Tibial nerve (tissue), 4 donors: ENCODE measurements at places on chromosomes 4 and X. TPM values are rescaled to one million over a fixed set of nuclear protein-coding genes. Genes with fewer than 3 reads are reported as not detected.

- no peaks in the 10 kb centered on the region for H3K4me1 ChIP-seq
- no peak for DNase-seq
- H3K4me3 ChIP-seq: no peak overlapping the region
- H3K27ac ChIP-seq: no peak overlapping the region
- H3K36me3 ChIP-seq: no peaks in the 10 kb centered on the region
- no peaks in the 10 kb centered on the region for H3K27me3 ChIP-seq
Measured at GRCh38 chrX:42943051-42943974, 165.3 kb upstream of the PPP1R2C start.

DNA sequence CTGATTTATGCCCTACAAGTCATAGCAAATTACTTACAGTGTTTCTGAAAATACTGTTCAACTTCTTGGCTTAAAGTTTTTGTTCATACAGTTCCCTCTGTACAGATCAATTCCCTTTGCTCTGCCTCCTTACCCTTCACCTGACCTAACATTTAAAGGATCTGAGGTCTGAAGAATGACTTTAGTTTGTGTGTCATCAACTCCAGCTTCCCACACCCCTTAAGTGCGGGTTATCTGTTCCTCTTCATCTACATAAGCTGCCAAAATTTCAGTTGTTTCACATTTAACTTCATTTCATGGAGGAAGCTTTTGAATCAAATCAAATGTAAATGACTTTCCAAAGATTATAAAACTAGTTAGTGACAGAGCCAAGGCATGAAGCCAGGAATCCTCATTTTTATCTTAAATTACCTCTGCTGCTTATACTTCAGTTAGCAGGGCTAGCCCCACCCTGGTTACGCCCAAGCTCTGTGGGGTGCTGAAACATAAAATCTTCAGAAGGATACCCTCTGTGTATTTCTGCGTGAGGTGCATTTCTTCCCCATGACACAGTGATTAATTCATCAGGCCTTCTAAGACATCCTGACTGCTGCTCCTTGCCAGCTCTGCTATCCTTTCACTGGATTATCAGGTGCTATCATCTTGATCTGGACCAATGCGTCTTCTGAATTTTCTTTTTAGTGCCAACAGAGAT, 16.5 kb downstream of the CXCL1 start:
- H3K4me1 ChIP-seq: no peaks in the 10 kb centered on the region
- H3K4me3 ChIP-seq: no peak overlapping the region
- no peaks in the 10 kb centered on the region for H3K27me3 ChIP-seq
- H3K27ac ChIP-seq: no peak overlapping the region

- H3K36me3 ChIP-seq: no peaks in the 10 kb centered on the region
- no peaks in the 10 kb centered on the region for H3K27me3 ChIP-seq
- no peaks in the 10 kb centered on the region for H3K4me1 ChIP-seq
- no peak overlapping the region for H3K27ac ChIP-seq
Measured at GRCh38 chr4:16140879-16141249, 57.0 kb upstream of the PROM1 start.

GRCh38 chr4:110119337-110119736, 79.1 kb downstream of the ELOVL6 start:
- no peak overlapping the region for H3K4me3 ChIP-seq
- DNase-seq: no peak
- no peak overlapping the region for H3K27ac ChIP-seq

- no peaks in the 10 kb centered on the region for H3K4me1 ChIP-seq
- no peaks in the 10 kb centered on the region for H3K27me3 ChIP-seq
- H3K4me3 ChIP-seq: no peak overlapping the region
- no peak for DNase-seq
Measured at GRCh38 chrX:11352296-11352741, 59.1 kb downstream of the AMELX start.

DNA sequence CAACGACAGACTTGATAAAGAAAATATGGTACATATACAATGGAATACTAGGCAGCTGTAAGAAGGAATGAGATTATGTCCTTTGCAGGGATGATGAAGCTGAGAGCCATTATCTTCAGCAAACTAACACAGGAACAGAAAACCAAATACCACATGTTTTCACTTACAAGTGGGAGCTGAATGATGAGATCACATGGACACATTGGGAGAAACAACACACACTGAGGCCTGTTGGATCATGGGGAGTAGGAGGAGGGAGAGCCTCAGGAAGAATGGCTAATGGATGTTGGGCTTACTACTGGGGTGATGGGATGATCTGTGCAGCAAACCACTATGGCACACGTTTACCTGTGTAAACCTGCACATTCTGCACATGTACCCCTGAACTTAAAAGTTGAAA, 209.7 kb downstream of the SPRY1 start:
- no peaks in the 10 kb centered on the region for H3K4me1 ChIP-seq
- H3K27ac ChIP-seq: no peak overlapping the region
- H3K4me3 ChIP-seq: no peak overlapping the region
- H3K27me3 ChIP-seq: no peaks in the 10 kb centered on the region

DNA sequence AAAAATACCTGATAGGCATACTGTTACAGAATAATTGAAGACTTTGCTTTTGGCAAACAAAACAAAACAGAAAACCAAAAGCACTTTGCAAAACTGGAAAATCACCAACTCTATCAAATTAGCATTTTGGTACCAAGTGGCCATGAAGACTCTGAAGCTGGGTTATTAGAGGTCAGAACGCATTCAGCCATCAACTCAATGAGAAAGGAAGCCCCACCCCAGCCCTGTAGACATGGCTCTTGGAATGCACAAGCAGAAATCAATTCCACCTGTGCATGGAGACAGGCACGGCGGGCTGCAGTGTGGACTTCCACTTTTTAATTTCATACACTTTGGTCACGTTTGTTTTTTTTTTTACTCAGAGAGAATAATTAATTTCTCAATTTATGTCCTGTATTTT, 93.6 kb upstream of the DHX15 start:
- no peak overlapping the region for H3K27ac ChIP-seq
- no peaks in the 10 kb centered on the region for H3K27me3 ChIP-seq
- H3K36me3 ChIP-seq: no peaks in the 10 kb centered on the region
- no peak for DNase-seq

- H3K4me1 ChIP-seq: peaks cover 23% of the 10 kb centered on the region
- no peaks in the 10 kb centered on the region for H3K27me3 ChIP-seq
- no peak overlapping the region for H3K27ac ChIP-seq
- no peak overlapping the region for H3K4me3 ChIP-seq
- no peaks in the 10 kb centered on the region for H3K36me3 ChIP-seq
Measured at GRCh38 chr4:7819446-7819845, 120.2 kb downstream of the AFAP1 start.

DNA sequence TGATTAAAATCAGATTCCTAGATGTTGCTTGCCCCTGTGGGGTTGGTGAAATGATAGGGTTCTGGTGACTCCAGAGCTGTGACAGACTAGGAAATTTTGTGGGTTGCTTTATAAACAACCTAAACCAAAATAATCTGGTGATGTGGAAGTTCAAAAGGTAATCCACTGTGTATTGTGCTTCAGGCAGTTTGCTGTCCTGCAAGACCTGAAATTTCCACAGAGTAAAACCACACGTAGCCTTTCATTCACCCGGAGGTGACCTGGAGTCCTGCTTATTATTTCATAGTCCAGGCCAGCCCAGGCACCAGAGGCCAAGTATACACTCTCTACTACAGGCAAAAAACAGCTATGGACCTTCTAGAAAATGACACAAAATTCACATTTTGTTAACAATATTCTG, 114.6 kb upstream of the CBR4 start:
- H3K36me3 ChIP-seq: no peaks in the 10 kb centered on the region
- no peak overlapping the region for H3K4me3 ChIP-seq
- H3K4me1 ChIP-seq: no peaks in the 10 kb centered on the region
- H3K27ac ChIP-seq: no peak overlapping the region

DNA sequence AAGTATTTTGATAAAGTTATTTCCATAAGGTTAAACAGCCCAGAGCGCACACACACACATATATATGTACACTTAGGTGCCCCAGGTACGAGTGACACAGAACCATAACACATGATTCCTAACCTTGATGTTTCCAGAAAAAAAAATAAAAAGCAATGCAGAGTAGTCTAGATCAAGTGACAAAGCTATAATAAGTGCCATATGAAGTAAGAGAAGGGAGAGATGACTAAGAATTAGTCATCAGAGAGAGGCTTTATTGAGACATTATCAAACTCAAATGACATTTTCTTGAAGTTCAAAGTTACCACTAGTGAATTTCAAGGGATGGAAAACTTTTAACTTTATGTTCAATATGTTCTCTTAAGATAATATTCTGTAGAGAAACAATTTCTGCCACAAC, 215.0 kb downstream of the HTR2C start:
- H3K4me3 ChIP-seq: no peak overlapping the region
- DNase-seq: no peak
- no peaks in the 10 kb centered on the region for H3K36me3 ChIP-seq
- no peaks in the 10 kb centered on the region for H3K4me1 ChIP-seq

GRCh38 chrX:57951666-57952319, 41.5 kb upstream of the ZXDA start:
- H3K27me3 ChIP-seq: no peaks in the 10 kb centered on the region
- no peaks in the 10 kb centered on the region for H3K36me3 ChIP-seq
- no peak overlapping the region for H3K27ac ChIP-seq
- no peaks in the 10 kb centered on the region for H3K4me1 ChIP-seq
- H3K4me3 ChIP-seq: no peak overlapping the region

GRCh38 chr4:116183241-116183640, 902.1 kb downstream of the TRAM1L1 start:
- H3K4me3 ChIP-seq: no peak overlapping the region
- no peak overlapping the region for H3K27ac ChIP-seq
- DNase-seq: no peak
- no peaks in the 10 kb centered on the region for H3K4me1 ChIP-seq
- no peaks in the 10 kb centered on the region for H3K27me3 ChIP-seq

- DNase-seq: no peak
- H3K27me3 ChIP-seq: no peaks in the 10 kb centered on the region
- H3K27ac ChIP-seq: no peak overlapping the region
- H3K4me3 ChIP-seq: no peak overlapping the region
- no peaks in the 10 kb centered on the region for H3K4me1 ChIP-seq
- H3K36me3 ChIP-seq: no peaks in the 10 kb centered on the region
Measured at GRCh38 chr4:31307029-31307428, 586.9 kb downstream of the PCDH7 start.

- H3K27me3 ChIP-seq: no peaks in the 10 kb centered on the region
- H3K27ac ChIP-seq: no peak overlapping the region
- no peaks in the 10 kb centered on the region for H3K36me3 ChIP-seq
- no peak for DNase-seq
- H3K4me3 ChIP-seq: no peak overlapping the region
- H3K4me1 ChIP-seq: peaks cover 8% of the 10 kb centered on the region
Measured at GRCh38 chr4:89267846-89268245, 39.8 kb downstream of the GPRIN3 start.

DNA sequence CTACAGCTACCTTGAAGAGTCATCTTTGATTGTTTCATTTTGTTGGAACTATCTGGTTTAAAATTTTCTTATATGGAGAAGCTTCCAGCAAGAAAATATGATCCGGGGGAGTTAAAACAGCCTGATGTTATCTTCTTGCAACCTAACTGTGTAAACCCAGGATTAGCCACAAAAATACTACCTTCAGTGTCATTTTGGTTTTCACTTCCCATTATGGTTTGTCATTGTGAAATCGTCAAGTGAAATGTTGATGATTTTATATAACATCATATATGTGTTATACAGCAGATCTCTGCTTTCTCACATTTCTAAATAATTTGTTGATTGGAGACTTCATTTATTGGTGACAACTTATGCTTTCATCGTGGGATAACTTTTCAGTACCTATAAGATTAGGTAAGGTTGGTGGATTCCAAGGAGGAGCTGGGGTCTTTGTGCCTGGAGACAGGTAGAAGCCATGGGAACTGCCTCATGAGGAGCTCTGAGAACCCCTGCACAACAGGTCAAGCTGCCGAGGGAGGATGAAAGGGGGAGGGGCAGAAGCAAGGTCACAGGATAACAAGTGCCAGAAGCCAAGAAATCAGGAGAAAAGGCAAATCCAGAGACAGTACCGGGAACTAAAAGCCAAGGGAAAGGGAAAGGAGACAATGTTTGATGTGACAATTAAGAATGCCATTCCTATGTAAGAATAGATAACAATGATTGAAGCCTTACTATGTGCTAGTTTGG, 7.2 kb downstream of the ARHGAP24 start:
- H3K4me1 ChIP-seq: peaks cover 15% of the 10 kb centered on the region
- no peak for DNase-seq
- no peaks in the 10 kb centered on the region for H3K27me3 ChIP-seq

GRCh38 chr4:83113429-83113786, 1.1 kb downstream of the PLAC8 start:
- no peaks in the 10 kb centered on the region for H3K36me3 ChIP-seq
- H3K27me3 ChIP-seq: peaks cover 3% of the 10 kb centered on the region
- peak overlapping the region; percentile 35 for H3K4me3 ChIP-seq
- DNase-seq: no peak
- no peak overlapping the region for H3K27ac ChIP-seq

DNA sequence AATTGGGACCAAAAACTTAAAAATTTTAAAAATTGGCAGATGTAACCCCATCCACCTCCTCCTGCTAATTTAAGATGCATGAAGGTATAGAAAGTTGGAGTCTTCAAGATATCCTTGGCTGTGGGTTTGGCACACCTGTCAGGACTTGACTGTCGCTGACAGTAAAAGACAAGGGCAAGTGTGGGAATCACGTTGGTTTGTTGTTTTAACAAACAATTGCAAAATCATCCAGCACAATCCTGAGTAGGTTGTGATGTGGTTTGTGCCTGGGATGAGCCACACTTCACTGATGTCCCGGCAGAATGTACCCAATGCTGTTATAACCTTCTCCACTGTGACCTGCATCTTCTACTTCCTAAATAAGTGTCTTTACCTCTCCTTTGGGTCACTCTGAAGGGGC, 24.0 kb downstream of the HOPX start:
- no peaks in the 10 kb centered on the region for H3K36me3 ChIP-seq
- no peak overlapping the region for H3K27ac ChIP-seq
- peaks cover 58% of the 10 kb centered on the region for H3K27me3 ChIP-seq
- no peak overlapping the region for H3K4me3 ChIP-seq
- no peak for DNase-seq

DNA sequence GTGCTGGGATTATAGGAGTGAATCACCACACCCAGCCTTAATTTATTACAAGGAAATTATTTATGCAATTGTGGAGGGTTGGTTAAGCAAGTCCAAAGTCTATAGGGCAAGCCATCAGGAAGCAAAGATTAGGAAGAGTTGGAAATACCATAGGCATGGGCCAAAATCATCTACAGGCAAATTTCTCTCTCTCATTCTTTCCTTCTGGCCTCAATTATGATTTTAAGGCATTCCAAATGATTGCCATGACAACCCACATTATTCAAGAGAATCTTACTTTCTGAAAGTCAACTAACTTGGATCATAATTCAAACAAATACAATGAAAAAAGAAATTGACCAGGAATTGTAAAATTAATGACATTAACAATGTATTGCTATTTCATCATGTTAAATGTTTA, 400.8 kb downstream of the GPM6A start:
- no peak for DNase-seq
- H3K4me3 ChIP-seq: no peak overlapping the region
- no peaks in the 10 kb centered on the region for H3K36me3 ChIP-seq
- no peak overlapping the region for H3K27ac ChIP-seq

- H3K4me3 ChIP-seq: no peak overlapping the region
- H3K27ac ChIP-seq: no peak overlapping the region
- no peaks in the 10 kb centered on the region for H3K36me3 ChIP-seq
- H3K27me3 ChIP-seq: no peaks in the 10 kb centered on the region
Measured at GRCh38 chrX:134948333-134949241, 42.2 kb upstream of the SMIM10 start.

GRCh38 chrX:40117715-40118285, 20.0 kb upstream of the BCOR start:
- no peak overlapping the region for H3K27ac ChIP-seq
- H3K4me1 ChIP-seq: no peaks in the 10 kb centered on the region
- H3K36me3 ChIP-seq: no peaks in the 10 kb centered on the region
- DNase-seq: no peak

Gene SLC34A2
- not detected for total RNA-seq

Gene UGT8
- 81.1 TPM for total RNA-seq

Gene STK32B
- 2.4 TPM for total RNA-seq
